Activated T-cell treated with anti-CD3 and anti-CD28 coated beads for 24 hours (primary cell): ENCODE measurements at places on chromosomes 5 and 9.

DNA sequence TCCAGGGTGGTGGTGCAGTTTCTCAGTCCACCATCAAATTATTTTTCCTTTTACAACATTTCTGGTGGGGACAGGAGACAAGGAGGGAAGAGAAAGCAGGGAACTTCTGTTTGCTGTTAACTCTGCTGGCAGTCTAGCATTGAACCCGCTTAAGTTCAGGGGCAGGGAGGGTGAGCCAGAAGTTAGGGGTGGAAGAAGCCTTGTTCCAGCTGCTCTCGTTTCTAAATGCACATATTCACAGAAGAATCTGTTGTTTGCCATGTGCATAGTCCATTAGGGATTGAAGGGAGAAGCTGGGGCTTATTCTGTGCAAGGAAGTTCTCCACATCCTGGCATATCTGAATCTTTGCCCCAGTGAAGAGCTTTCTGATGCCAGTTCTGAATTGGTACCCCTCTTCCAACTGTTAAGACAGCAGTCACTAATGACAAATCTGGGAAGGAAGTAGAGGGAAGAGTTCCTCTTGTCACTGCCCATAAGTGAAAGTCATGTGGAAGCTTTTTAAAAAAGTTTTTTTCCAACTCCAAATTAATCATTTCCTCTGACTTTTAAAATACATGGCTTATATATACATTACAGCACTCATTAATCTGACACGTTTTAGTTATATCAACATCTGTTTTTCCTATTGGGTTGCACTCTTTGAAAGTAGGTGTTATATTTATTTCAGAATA, 32.6 kb upstream of the ACOT12 start:
- no peak for DNase-seq

DNA sequence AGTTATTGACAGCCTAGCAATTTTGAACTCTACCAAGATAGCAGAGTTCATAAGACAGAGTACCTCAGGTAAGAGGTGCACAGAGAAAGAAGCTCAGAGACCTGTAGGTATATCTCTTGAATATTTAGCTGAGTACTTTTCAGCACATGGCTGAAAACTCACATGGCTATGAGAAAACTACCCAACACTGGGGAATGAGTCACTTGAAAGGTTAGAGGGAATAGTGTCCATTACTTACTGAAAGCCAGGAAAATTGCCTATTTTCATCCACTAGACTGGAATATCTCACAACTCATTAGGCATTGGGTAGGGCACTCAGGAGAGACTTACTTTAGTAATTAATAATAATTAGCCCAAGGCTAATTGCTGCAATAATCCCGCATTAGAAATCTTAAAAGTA, 8.3 kb downstream of the TSLP start:
- DNase-seq, result no peak

DNA sequence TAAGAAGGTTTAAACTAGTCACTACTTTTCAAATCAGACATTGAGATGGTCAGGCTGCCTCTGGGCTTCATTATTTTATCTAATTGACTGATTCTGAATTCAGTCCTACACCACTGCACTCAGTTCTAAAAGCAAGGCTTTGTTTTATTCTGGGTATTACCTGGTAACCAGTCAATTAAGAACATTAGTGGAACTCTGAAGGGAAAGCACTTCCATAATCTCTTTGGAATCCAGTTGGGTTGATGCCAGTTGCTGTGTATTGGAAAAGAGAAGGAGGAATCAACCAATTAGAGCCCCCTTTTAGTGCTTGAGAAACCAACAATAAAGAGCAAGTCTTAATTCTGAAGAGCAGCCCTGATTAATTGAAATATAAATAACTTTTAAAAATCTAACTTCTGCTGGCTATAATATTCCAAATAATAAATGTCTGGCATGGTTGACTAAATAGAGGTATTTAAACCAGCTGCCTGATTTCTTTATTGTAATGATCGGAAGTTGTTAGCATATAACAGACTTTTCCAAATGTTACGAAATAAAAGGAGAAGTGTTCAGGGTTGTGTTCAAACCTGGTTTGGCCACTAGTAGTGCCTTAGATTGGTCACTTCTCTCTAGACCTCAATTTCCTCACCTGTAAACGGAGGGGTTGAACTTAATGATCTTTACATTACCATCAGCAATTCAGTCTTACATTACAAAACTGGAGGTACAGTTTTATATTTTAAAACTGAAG, 32.0 kb downstream of the CPEB4 start:
- no peak for DNase-seq

- no peak for DNase-seq
These were observed 15.8 kb downstream of the F2RL2 start for GRCh38 chr5:76607353-76607871.

- DNase-seq, result no peak
These were observed 138.1 kb downstream of the PDE4D start for GRCh38 chr5:59755476-59755875.

- no peak for DNase-seq
These were observed 26.7 kb downstream of the UNC5A start for GRCh38 chr5:176836811-176837706.

GRCh38 chr5:132830436-132831094, at the start of gene SHROOM1:
Gene SHROOM1, minus strand, starts transcription at chr5:132830647. Its CDS starts 4,507 bp downstream, at chr5:132826140.
- DNase-seq, result no peak

DNA sequence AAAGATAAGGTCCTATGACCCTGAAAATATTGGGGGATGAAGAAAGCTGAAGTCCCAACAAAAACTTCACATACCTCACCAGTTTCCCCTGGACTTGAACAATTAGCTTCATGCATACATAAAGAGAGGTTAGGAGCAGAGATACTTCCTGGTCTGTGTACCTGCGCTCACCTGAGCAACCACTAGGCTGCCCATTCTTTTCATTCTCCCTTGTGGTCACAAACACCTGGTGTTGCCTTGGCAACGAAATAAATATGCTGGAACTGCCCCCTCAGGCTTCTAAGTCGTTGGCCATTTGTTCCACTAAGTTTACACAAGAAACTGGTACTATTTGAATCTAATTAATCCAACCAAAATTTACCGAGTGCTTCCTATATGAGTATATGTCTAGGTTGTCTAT, 18.1 kb downstream of the OTP start:
- DNase-seq, result no peak

- no peak for DNase-seq
These were observed 198.8 kb upstream of the EFNA5 start for GRCh38 chr5:107869438-107870115.

DNA sequence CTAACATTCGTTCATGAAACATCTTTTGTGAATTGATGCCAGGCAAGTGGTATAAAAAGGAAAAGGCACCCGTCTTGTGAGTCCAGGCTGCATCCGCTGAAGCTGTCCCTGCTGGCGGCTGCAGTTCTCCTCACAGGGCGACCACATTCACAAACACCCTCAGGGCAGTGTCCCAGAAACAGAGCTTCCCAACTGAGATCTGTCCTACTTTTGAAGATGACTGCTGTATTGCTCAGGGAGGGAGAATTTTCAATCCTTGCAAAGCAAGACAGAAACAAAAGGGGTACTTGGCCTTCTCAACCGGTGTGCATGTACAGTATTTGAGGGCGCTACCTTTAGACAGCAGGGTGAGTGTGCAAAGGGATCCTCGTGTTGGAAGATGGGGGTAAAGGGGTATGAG, 316.1 kb downstream of the GADD45G start:
- DNase-seq, result no peak

- peak; percentile 6 for DNase-seq
These were observed 94.0 kb downstream of the ACTL7B start for GRCh38 chr9:108761655-108762347.

- no peak for DNase-seq
These were observed 30.1 kb upstream of the PRDM12 start for GRCh38 chr9:130634191-130634768.
